ENCODE measurements at places on chromosomes 16 and 17.

GRCh38 chr17:63082952-63083351 is 116.9 kb downstream of the TANC2 start:
- DNase-seq, result no peak

DNA sequence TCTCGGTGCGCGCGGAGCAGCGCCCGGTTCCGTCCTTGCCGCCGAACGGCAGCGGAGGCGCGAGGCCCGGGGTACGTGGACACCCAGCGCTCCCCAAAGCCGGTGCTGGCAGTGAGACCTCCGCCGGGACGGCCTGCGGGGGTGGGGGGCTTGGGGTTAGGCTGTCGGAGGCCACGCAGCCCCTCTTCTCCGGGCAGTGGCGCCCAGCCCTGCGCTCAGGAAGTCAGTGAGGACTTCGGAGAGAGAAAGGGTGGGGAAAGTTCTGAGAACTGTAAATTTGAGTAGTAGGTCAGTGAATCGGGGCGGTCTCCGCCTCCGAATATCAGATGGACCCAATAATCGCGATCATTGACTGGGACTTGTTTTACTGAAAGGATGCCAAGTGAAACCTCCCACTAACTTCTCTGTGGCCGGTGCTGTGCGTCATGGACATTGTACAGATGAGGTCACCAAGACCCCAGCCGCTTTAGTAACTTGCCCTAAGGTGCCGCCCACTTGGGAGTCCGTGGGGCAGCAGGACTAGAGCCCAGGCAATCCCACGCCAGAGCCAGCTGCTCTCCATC is 468 bp downstream of the IL4R start:
- no peak for DNase-seq

- DNase-seq, result no peak
These were observed 39.3 kb upstream of the IRX6 start for GRCh38 chr16:55284718-55285099.

DNA sequence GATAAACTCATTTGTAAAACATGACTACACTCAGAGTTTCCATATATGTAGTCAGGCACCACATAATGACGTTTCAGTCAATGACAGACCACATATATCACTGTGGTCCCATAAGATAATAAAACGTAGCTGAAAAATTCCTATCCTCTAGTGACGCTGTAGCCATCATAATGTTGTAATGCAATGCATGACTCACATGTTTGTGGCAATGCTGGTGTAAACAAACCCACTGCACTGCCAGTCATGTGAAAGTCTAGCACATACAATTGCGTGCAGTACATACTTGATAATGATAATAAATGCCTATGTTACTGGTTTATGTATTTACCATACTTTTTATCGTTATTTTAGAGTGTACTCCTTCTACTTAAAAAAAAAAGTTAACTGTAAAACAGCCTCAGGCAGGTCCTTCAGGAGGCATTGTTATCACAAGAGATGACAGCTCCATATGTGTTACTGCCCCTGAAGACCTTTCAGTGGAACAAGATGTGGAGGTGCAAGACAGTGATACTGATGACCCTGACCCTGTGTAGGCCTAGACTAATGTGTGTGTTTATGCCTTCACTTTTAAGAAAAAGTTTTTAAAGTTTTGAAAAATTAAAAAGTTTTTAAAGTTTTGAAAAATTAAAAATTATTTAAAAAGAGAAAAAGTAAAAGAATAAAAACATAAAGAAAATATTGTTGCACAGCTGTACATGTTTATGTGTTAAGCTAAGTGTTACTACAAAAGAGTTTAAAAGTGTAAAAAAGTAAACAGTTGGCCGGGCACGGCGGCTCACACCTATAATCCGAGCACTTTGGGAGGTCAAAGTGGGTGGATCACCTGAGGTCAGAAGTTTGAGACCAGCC is 9.0 kb downstream of the STAT5B start:
- no peak for DNase-seq

DNA sequence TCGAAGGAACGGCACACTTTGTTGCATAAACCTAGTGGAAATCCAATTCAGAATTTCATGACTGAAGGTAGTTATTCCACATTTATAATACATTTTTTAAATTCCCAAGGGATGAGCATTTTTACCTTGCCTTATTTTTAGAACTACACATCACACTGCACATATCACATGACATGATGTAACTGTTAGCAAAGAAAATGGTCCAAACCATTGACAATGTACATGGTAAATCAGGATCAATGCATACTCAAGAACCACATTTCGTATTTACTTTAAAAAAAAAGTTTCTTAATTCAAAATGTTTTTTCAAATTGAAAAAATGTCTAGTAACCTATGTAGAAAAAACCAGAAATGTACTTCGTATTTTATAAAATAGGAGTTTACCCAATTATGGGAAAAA is 2.5 kb downstream of the KANSL1 start:
- DNase-seq, result no peak

- DNase-seq, result no peak
These were observed 1063.3 kb upstream of the EEF2KMT start for GRCh38 chr16:6160871-6161270.

DNA sequence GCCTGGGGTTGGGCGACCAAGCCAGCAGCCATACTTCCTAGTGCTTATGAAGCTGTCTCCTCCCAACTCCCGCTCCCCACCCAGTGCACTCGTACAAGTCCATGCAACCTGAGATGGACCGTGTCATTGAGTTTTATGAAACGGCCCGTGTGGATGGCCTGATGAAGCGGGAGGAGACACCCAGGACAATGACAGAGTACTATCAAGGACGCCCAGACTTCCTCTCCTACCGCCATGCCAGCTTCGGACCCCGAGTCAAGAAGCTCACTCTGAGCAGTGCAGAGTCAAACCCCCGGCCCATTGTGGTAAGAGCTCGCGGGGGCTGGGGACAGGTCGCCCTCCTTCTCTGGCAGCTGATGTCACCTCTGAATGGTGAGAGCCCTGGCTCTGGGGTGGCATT is 11.0 kb upstream of the KATNB1 start:
- DNase-seq, result no peak

GRCh38 chr17:38469875-38470274 is 41.6 kb downstream of the ARHGAP23 start:
- no peak for DNase-seq

- no peak for DNase-seq
These were observed 83.2 kb downstream of the GRIN2A start for GRCh38 chr16:10098991-10099390.

- no peak for DNase-seq
These were observed 76.0 kb downstream of the MARCHF10 start for GRCh38 chr17:62732125-62732524.
